ENCODE measurements at places on chromosomes 7 and 10.

DNA sequence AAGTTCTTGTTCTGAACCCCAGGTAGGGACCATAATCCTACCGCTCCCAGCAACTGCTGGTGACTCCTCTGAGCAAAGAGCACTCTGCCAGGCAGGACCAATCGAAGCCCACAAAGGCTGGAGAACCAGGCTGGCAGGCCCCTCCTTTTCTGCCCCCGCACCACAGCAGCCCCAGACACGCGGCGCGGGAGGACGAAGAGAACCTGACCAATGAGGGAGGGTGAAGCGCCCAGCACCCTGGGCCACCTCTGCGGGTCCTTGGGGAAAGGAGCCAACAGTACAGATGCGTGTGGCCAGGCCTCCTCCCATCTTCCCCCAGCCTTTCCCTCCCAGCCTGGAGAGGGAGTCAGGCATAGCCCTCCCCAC lies 25.9 kb downstream of the CTBP2 start:
- no peak for DNase-seq

- no peak for DNase-seq
Observed at GRCh38 chr7:91089382-91089963, 174.8 kb upstream of the FZD1 start.

- no peak for DNase-seq
Observed at GRCh38 chr10:66723608-66724400, 202.0 kb upstream of the LRRTM3 start.

GRCh38 chr7:106646256-106646655 lies 14.7 kb downstream of the CCDC71L start:
- no peak for DNase-seq

- peak; percentile 39 for DNase-seq
Observed at GRCh38 chr7:85185424-85186082, 1.3 kb downstream of the SEMA3D start.

DNA sequence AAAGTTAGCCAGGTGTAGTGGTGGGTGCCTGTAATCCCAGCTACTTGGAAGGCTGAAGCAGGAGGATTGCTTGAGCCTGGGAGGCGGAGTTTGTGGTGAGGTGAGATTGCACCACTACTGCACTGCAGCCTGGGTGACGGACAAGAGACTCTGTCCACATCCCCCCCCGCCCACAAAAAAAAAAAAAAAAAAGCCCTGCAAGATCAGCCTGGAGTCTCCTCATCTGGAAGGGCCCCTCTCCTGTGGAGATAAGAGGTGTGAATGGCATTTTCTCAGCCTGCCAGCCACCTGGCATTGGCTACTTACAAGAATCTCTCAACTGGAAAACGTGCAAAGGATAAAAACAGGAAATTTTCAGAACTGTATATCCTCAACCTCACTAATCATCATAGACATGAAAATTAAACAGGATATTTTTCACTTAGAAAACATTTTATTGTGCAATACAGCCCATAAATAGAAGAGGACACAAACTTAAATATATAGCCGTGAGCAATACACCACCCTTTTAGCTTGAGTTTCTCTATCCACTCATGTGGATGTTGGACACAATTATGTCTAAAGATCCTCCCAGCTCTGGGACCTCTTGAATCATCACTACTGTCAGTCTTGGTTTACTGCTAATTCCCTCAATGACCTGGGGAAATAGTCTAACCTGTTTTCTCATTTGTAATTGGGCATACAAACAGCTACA lies 11.3 kb upstream of the TSPAN15 start:
- DNase-seq: no peak

DNA sequence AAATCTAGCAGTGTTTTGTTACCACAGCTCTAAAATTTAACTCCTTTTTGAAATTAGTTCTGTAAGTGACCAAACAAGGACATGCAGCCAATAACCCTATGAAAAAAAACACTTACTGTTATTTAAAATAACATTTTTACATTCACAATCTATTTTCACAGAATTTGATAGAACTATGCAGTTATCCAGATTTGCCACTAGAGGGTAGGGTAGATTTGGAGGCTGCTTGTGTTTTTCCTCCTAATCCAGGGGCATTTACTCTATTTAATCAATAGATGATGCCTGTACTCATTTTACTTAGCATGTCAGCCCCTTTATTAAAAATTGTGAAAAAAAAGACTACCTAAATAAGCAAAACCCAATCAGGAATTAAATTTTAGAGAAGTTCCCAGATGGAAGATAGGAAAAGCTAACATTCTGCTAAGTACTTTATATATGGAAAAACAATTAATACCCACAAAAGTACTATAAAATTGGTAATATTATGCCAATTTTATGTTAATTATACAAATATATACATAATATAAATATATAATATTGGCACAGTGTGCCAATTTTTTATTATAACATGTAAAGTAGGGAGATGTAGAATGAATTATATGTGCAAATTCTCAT lies 18.1 kb upstream of the LIPK start:
- no peak for DNase-seq

GRCh38 chr10:90318659-90319058 lies 539.2 kb downstream of the HTR7 start:
- DNase-seq: no peak

DNA sequence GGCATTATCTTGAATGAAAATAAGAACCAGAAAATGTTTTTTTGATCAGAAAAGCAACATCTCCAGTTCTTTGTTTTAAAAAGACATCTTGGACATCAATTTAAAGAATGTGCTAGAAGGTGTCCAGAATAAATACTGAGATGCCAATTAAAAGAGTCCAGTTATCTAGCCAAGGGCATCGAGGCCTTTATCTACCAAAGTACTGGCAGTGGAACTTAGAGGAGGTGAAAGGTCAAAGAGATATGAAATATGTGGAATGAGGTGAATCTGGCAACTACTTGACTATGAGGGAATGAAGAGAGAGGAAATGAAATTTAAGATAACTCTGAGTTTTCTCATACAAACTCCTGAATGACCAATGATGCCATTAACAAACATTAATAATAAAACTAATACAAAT lies 154.3 kb upstream of the GNAI1 start:
- DNase-seq: no peak

- DNase-seq: no peak
Observed at GRCh38 chr10:92747600-92747999, 57.8 kb downstream of the HHEX start.

DNA sequence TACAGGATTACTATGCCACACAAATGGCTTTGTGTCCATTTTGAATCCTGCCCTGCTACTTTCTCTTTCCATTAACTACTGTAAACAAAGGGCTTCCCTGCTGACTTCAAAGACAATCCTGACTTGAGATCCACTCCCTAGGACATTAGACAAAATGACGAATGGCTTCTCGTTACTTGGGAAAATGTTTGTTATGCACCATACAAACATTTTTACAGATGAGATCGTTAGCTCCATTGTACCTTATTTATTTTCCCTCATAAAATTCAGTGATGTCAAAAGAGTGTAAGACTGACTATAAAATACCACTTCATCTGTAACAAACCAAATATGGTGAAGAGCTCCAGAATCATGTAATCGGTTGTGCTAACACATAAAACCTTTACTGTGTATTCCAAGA lies 121.8 kb downstream of the CD36 start:
- DNase-seq: no peak

GRCh38 chr10:66925896-66926715 lies at the start of gene LRRTM3:
Gene LRRTM3, plus strand, starts transcription at chr10:66926036.
- DNase-seq: peak; percentile 83

- DNase-seq: no peak
Observed at GRCh38 chr10:33112831-33113455, 154.9 kb upstream of the ITGB1 start.

GRCh38 chr7:73894733-73895551 lies 34.0 kb downstream of the TMEM270 start:
- no peak for DNase-seq

DNA sequence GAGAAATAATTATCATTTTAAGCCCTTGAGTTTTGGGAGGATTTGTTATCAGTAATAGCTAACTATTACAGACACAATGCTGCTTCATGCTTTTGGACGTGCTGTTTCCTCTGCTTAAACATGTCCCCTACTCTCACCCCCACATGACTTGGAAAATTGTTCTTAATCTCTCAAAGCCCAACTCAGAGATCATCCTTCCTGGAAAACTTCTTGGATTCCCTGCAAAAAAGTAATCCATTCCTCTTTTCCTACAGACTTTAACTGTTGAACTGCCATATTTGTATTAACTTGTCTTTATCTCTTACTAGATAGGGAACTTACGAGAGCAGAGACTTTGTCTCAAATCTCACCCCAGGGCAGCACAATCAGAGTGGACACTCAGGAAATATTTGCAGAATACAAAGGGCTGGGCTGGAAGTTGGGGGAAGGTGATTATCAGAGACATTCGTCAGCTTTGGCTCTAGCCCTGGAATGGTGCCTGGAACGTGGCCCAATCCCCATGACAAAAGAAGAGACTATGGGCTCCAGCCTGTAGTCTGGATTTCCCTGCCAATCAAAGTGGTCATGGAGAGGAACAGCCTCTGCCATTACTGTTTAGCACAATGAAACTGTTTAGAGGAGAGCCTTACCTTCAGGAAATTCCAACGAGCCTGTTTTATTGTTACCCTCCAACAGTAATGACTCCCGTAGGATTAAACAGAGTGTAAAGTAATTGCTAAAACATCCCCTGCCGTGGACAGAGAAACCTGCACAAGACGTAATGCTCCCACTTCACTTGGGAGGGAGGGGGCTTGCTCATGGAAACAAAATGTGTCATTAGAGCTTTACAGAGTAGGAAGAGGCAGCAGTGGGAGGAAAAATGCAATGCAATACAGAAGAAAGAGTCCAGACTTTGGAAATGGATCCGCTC lies 140.4 kb upstream of the AUTS2 start:
- DNase-seq: no peak

DNA sequence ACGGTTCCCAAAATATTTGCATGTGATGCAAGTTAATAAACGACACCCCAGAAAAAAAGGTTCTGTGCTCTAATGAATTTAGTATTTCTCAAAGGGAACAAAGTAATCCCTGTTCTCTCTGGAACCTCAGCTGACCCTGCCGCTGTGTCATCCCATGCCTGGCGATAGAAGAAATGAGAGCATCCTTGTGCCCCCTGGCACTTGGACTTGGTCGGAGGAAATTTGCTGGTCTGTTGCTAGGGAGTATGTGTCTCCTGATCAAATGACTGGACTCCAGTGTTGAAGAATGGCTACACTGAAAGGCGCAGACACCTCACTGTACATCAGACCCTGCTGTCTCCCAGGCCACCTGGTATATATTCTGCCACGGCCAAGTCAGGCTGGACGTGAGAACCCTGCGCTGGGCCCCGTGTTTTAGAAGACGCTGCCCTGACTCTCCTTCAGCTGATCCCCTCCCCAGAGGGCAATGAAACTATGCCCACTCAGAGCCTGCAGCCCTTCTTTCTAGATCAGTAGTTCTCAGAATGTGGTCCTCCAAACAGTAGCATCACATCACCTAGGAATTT lies 67.2 kb downstream of the THNSL1 start:
- DNase-seq: peak; percentile 50

DNA sequence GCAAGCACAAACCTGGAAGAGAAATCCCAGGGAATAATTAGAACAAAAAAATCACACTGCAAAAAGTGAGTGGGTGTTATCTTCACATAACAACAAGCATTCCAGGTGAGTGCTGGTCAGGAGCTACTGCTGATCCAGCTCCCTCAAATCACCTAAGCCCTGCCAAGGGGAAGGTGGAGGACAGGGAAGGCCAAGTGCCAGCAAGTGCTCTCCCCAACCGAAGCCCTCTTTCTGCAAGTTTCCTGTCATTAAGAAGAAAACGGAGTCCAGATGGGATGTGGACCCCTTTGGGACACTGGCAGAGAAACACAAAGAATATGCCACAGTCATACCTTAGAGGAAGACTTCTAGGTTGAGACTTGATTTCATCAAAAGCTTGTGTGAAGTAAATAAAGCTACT lies 933.0 kb upstream of the ZNF722 start:
- DNase-seq: no peak

GRCh38 chr10:60281331-60281730 lies 108.3 kb downstream of the ANK3 start:
- no peak for DNase-seq

DNA sequence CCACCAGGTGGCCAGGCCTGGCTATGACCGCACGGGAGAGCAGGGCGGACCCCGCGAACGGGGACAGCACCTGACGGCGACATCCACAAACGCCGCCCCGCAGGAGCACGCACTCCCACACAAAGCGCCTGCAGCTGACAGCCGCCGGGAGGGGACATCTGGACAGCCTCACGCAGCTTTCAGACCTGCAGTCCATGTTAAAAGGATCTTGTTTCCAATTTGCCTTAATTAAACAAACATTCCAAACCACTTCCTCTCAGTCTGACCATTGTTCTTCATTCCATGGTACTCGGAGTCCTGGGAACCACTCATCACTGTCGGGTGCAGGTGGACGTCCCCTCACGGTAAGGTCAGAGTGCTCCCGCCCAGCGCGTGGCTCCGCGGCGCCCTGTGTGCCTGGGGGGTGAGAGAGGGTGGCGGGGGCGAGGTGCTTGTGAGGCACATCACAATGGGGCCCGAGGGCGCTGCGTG lies 5.9 kb upstream of the GPER1 start:
- DNase-seq: no peak

GRCh38 chr7:116259871-116260440 lies 49.6 kb downstream of the TES start:
- DNase-seq: no peak

- no peak for DNase-seq
Observed at GRCh38 chr7:100208911-100209408, 10.8 kb upstream of the PVRIG start.

- no peak for DNase-seq
Observed at GRCh38 chr7:124250297-124251034, 217.6 kb upstream of the TMEM229A start.

DNA sequence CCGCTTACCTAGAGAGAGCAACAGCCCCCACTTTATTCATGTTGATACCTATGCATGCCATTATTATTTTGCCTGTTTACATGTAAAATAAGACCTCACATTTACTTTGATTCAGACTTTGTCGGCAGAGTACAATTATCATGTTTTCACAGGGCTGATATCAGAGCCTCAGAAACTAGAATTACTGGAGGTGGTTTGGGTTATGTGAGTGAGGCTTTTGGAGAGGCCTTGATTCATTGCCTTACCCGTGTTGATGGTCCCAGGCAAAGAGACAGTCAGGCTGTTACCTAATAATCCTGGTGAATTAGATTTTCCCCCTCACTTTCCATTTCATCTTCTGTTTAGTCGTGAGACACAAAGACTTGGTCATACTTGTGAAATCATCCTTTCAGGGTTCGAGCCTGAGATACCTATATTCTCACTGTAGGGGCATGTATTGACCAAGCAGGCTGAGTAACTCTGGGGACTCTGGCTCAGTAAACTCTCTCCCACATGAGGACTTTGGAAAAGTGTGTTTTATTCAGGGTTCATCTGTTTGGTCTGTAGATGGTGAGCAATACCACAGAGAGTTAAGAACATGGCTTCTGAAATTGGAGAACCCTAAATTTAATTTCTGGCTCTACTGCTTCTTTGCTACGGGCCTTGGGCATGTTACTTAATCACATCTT lies 150.9 kb downstream of the CELF2 start:
- DNase-seq: no peak

- DNase-seq: no peak
Observed at GRCh38 chr10:19918794-19919193, 102.6 kb downstream of the PLXDC2 start.

Measured in head of caudate nucleus (tissue), 42 donors.